Stimulated activated naive CD4-positive, alpha-beta T cell treated with Interleukin-2 at 50 U/mL for 16 hours (primary cell): ENCODE measurements at places on chromosomes 3 and 15.

DNA sequence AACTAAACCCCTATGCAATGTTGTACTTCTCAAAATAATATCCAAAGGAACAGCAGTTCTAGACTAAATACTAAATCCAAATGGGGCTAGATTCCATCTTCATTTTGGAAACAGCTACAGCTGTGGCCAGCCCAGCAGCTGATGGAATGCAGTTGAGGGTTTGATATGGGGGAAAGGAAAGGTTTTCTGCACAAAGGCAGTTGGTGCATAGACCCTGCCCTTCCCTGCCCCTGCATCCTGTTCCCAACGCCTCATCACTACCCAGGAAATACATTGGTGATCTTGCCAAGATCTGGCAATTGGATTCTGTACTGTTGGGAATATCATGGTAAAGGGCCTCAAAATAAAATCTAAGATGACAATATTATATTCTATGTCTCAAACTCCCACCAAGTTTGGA is 43.9 kb downstream of the DTWD1 start:
- DNase-seq: no peak

DNA sequence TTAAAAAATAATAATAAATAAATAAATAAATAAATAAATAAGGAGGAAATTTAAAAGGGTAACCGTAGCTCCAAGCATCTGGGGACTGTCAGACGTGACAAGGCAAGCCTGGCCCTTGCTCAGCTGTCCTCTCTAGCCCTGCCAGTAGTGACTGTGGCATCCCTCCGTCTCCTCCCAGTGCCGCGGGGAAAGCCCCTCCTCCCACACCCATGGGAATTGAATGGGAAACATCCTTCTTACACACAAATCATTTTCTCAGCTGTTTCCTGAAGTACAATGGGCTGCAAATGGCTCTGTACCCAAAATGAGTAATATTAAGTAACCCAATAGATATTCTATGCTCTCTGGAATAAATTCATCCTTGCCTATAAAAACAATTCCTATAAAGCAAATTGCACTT is 101.6 kb upstream of the RAD18 start:
- DNase-seq: no peak

GRCh38 chr3:183301937-183302580 is 49.0 kb downstream of the B3GNT5 start:
- no peak for DNase-seq

DNA sequence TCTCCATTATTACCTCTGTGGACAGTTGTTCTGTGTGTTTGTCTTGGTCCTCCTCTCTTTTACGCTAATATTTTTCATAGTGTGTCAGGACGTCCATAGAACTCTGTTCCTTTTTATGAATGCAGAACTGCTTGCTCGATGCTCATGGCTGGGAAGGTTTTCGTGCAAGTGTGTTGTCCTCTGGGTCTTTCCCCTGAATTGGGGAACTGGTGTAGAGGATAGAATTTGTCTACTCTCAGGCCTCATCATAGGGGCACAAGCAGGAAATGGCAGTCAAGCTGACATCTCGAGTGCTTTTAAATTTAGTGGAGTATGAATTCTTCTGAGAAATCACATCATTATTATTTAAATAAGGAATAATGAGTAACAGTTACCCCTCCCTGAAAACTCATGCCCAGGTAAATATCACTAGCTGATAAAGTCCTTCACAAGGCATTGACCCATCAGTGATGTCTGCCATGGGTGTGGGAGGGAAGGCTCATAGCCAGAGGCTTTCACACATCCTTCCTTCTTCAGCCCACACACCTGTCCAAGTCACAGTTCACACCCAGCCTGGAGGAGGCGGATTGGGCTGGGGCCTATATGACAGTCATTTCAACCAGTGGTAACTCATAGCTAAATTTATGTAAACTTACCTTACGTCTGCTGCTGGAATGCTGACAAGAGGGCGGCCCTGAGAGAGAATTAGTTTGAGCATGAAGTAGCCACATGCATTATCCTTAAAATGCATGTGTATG is 226.1 kb downstream of the PLCL2 start:
- DNase-seq: no peak

GRCh38 chr3:58323529-58324390 is 8.9 kb upstream of the PXK start:
- DNase-seq: no peak

DNA sequence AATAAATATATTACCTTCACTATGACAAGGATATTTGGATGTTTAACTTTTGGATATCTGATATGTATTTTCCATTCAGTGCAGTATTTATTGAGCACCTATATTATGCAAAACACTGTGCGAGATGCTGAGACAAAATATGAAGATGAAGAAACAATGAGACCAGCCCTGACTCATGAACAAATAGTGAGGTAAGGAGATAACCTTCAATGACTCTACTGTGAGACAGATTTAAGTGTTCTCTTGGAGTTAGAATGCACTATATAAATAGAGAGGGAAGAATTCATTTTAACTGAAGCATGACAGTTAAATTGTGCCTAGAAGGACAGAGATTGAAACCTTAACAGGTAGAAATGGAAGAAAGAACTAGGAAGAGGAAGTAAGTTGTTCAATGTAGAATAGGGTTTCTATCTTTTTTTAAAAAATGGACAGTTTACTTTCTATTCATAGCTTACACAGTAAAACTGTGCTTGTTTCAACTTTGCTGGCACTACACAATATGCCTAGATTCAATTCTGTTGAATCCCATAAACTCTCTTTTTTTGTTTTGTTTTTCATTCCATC is 124.2 kb downstream of the ZBTB20 start:
- DNase-seq: no peak

- DNase-seq: no peak
Measured at GRCh38 chr3:46536758-46537157, 29.3 kb downstream of the LRRC2 start.
